ENCODE measurements at places on chromosomes 2 and 18.

GRCh38 chr2:152400607-152401214 lies 65.7 kb downstream of the FMNL2 start:
- no peak for DNase-seq

GRCh38 chr2:60961457-60961856 lies 56.1 kb upstream of the PEX13 start:
- DNase-seq, result no peak

DNA sequence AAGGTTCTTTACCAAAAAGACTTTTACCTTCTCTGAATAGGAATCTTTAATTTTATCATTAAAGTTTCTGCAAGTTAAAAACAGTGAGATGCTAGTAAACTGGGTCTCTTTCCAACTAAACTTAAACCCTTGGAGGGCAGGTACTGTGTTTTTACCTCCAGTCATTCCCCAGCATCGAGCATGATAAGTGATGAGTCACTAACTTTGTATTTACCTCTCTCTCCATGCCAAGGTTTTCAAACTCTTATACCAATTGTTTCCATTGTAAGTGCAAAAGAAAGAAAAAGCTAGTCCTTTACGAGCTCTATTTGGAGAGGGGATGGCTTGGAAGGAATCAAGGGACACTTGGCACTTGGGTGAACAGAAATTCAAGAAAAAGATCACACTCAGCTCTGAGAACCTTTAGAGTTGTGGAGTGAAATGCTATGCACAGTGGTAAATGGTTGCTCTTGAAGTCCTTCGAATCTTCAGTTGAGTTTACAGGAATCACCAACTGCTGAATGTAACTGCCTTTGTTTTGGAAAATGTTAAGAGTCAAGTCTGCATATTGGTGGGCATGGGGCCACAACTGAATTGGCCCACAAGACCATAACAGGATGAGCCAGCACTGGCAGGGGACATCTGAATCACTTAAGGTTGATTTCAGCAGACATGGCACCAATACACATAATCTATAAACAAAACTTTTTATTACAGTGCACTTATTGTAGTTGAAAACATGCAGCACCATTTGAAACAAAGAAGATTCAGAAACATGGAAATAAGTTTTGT lies 8.3 kb upstream of the RBM43 start:
- DNase-seq, result no peak

DNA sequence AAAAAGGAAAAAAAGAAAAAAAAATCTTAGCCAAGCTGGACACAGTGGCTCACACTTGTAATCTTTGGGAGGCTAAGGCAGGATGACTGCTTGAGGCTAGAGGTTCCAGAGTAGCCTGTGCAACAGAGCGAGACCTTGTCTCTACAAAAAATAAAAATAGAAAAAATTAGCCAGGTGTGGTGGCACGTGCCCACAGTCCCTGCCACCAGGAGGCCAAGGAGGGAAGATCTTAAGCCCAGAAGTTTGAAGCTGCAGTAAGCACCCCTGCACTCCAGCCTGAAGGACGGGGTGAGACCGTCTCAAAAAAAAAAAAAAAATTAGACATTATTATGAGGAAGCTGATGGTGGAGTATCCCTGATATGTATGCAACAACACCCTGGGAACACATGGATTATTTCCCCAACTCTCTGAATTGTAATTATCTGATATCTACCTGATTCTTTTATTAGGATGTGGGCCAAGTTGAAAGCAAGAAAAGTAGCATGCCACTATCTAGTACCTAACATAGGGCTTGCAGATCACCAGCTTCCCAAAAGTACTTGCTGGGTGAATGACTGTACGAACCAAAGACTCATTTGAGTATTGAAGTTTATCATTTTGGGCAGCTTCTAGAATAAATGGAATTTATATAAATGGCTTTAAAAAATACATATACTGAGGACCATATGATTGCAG lies 140.9 kb downstream of the TCF4 start:
- DNase-seq, result no peak

- no peak for DNase-seq
These were observed 99.5 kb upstream of the AGAP1 start for GRCh38 chr2:235394278-235394828.

- no peak for DNase-seq
These were observed 33.6 kb downstream of the PLCL1 start for GRCh38 chr2:197838036-197838435.

DNA sequence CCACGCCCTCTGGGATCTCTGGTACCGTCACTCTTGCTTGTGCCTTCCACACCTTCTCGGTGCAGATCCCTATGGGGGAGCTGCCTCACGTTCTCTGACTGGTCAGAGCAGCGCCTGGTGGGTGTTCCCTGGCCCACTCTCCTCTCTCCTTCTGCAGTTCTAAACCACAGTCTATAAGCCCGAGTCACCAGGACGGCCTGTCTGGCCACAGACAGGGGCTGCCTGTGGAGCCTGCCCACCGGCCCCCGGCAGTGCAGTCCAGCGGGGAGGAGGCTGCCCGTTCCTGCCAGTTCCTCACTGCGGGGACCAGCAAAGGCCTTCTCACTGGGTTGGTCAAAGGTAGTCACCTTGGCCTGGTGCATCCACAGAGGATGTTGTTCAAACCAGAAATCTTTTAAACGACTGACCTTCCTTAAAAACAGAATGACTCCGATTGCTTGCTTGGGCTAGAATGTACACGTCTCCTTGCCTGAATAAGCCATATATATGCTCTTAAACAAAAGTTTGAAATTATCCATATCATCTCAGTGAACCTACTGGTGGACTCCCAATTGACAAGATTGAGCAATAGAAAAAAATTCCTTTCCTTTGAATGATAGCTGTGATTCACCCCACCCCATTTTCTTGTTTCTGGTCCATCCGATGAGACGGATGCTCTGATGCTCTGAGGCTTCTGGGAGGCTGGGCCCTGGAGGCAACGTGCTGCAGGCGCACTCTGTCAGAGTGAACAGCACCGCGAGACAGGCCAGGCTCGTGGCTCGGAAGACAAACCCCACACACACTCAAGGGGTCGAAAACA lies 61.2 kb downstream of the RALBP1 start:
- DNase-seq, result no peak

DNA sequence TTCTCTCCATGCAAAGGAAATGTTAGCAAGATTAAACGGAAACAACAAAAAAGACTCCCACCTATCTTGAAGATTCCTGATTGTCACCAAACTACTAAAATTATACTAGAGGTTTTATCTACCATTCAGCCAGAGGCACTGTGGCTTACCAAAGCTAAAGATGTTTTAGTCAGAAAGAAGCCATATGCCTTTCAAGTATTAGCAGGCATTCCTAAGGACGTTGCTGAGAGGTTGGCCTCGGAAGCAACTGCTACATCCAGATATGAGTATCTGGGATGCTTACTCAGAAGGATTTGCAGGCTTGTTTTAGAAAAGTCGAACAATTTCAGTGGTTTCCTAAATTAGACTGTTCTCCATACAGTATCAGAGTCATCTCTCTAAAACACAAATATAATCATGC lies 88.3 kb upstream of the UBE2E3 start:
- DNase-seq, result no peak

- DNase-seq, result no peak
These were observed 199.2 kb upstream of the NRP2 start for GRCh38 chr2:205483095-205483494.

DNA sequence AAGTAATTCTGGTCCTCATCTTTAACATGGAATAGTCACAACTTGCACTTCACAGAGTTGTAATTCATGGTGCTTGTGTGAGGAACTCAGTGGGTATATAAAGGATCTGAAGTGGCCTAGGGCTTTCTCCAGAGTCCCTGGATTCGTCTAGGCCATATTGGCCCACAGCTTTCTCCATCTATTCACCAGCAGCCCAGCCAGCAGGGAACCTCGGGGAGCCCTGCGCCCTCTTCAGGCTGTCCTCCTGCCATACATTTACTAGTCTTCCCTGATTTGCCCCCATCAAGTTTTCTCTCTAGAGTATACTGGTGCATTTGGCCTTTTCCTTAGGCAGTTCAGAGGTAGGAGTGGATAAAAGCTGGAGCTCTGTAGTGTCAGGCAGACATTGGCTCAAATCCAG lies 278.3 kb downstream of the MYCN start:
- DNase-seq, result no peak

DNA sequence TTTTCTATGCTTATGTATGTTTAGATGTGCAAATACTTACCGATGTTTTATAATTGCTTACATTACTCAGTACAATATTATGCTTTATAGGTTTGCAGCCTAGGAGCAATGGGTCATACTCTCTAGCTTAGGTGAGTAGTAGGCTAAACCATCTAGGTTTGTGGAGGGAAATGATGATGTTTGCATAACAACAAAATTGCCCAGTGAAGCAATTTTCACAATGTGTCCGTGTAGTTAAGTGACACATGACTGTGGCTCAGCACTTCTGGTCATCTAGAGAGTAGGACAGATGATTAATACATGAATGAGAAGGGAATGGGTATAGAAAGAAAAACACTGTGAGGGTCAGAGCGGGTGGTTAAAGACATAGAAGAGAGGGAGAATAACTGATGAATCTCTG lies 2116.2 kb upstream of the PIK3C3 start:
- DNase-seq, result no peak

GRCh38 chr18:66254121-66254520 lies 349.8 kb downstream of the CDH19 start:
- no peak for DNase-seq

GRCh38 chr18:46343931-46344372 lies 239.8 kb downstream of the HAUS1 start:
- DNase-seq, result peak; percentile 87

DNA sequence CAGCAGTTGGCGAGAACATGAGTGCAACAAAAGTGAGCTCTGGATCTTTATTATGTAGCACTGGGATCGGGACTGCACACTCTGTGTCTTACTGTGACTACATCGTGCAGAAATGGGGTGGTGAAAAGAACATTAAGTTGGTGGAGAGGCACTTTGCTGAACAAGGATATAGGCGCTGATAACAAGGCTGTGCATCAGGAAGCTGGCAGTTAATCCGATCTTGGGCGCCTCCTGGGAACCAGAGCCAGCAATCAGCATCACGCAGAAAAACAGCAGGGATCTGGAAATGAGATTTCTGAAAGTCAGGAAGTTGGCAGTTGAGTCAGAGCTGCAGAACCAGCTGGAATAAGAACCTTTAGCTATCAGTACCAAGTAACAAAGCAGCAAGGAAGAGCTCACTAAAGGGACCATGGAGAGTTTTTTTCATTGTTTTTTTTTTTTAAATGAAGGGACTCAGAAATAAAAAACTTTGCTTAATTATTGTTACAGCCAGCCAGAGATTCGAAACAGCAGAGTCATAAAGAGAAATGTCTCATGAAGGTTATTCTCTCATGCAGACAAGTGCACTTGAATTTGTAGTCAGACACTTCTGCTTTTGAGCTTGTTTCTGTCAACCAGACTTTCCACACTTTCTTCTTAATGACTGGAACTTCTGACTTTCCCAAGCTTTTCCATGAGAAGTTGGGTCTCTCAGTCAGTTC lies 22.8 kb upstream of the MYO3B start:
- DNase-seq, result no peak

- DNase-seq, result no peak
These were observed 309.0 kb upstream of the GULP1 start for GRCh38 chr2:187982668-187983067.

- no peak for DNase-seq
These were observed 155.8 kb upstream of the KLF7 start for GRCh38 chr2:207321514-207321913.

- DNase-seq, result no peak
These were observed 716.4 kb upstream of the CHAC2 start for GRCh38 chr2:53051157-53051556.

DNA sequence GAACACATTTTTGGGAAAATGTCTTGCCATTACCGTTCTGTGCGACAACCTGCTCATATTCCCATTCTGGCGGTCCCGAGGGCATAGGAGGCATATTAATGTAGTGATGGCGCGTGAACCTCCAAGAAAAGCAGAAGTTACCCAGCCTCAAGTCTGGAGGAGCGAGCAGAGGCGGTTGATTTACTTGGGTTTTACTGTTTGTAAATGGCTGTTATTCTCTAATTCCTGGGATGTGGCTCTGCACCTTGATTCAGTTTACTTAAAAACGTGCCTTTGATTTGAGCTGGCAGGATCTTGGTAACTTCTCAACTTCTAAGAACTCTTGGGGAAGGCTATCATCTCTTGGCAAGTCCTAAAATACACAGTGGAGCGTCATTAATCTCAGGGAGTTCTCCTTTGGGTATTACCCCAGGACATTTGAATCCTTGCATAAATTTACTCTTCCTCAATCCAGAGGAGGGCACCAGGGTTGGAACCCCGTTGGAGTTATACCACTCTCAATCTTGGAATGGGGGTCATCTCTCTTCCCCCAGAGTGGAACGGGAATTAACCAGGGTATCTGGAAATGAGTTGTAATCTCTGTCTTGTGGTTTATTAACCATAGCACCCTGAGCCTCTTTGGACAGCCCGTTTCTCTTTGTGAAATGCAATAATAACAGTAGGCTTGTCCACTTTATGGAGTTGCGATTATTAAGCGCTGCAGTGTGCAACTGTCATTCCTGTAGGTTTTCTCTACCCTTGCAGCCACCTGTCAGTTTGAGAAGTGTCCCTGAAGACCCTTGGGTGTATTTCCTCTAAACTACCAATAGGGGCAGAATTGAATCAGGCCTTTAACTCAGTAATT lies 2.1 kb downstream of the HK2 start:
- peak; percentile 46 for DNase-seq

- DNase-seq, result no peak
These were observed 63.4 kb downstream of the MREG start for GRCh38 chr2:215949991-215950404.

- no peak for DNase-seq
These were observed 44.2 kb downstream of the CYP27C1 start for GRCh38 chr2:127175751-127176354.

GRCh38 chr2:96926791-96927190 lies 56.9 kb upstream of the SEMA4C start:
- no peak for DNase-seq

GRCh38 chr2:39779927-39780326 lies 869 bp upstream of the THUMPD2 start:
- no peak for DNase-seq

DNA sequence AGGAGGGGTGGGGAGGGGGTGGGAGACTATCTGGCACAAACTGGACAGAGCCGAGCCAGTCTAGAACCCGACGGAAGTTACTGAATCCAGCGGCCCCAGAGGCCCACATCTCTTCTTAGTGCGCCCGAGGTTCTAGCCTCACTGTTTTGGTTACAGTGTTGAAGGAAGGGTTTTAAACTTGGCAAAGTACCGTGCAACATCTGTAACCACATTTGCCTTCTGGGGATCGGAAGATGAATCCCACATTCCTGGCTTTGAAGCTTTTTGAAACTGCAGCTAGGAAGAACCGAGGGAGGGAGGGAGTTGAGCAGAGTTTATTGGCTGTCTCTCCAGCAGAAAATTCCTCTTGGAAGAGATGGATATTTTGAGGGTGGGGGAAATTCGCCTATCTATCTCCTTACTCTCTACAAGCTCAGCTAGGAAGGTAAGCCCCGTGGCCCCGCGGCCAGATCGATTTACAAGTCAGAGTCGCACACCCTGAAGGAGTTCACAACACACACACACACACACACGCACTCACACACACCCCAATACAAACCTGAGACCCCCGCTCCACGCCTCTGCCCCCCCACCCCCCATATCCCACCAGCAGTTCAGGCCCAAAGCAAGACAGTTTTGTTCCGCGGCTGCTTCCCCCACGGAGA lies 1.0 kb downstream of the ACVR1 start:
- peak; percentile 13 for DNase-seq

GRCh38 chr2:202479090-202479489 lies 103.0 kb downstream of the BMPR2 start:
- no peak for DNase-seq
